ENCODE measurements at places on chromosomes 6 and 20. TPM values are rescaled to one million over a fixed set of nuclear protein-coding genes. Genes with fewer than 3 reads are reported as not detected.

DNA sequence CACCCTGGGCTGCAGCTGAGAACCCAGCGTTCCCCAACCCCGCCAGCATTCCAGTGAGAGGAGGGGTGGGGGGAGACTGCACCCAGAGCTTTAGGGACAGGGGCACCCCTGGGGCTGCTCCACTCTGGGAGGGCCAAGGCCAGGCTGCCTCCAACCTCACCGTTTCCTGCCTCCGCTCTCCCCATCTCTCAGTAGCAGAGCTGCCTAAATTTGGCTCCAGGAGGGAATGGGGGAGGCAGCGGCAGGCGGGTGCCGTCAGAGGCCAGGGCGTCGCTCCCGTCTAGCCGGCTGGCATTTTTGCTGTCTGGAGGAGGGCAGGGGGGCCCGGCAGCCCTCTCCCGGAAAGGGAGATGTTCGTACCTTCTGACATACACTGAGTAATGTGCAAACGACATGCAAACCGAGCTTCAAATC lies 46.6 kb downstream of the NOL4L start:
- DNase-seq, result no peak

Gene SOBP
- 2.1 TPM for total RNA-seq

DNA sequence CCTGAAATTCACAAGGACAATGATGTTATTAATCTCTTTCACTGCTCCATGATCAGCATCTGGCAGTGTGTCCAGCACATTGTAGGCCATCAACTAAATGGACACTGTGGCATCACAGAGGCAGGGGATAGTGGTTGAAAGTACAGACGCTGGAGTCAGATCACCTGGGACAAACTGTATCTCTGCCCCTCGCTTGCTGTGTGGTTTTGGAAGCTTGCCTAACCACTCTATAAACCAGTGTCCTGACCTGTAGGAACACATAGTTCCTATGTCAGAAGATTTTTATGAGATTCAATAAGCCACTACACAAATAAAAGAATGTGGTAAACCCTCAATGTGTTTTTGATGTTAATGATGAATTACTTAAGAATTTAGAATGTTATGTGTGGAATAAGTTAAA lies 219.3 kb upstream of the RNF217 start:
- no peak for DNase-seq

DNA sequence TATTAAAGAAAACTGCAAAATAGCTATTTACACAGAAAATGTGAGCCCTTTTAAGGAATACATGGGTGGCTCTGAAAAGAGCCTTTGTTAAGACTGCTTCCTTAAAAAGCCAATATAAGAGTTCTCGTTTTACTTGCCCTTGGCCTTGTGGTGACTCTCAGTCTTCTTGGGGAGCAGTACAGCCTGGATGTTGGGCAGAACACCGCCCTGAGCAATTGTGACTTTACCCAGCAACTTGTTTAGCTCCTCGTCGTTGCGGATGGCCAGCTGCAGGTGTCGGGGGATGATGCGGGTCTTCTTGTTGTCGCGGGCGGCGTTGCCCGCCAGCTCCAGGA lies 111.5 kb downstream of the HFE start:
- DNase-seq, result no peak

DNA sequence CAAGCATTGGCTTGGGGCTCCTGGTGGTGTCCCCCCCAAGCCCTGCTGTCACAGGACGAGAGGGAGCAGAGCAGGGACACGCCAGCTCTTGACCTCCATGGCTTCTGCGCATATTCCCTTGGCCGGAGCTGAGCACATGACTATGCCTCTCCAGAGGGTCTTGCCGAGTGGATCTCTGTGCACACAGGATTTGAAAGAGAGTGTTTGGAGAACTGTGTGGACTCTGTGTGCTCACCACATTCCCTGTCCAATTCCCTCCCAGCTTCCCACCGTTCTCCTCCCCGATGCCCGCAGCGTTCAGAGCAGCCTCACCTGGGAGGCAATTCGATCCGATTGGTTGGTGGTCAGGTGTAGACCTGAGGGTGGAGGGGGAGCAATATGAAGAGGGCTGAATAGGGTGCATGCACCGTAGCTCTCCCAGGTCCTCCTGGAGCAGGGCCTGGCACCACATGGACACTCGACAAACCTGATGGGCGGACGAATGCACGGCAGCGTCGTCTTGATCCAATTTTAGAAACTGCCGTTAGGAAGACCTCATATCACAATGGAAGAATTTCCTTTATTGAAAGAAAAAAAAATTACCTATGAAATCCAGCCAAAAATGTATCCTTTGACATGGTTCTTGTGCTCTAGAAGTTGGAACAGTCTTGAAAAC lies 287.8 kb downstream of the CDH4 start:
- DNase-seq, result no peak

Gene PGBD1
- total RNA-seq, result 12.4 TPM

Gene BNIP5
- total RNA-seq, result not detected

GRCh38 chr20:1266167-1266973 lies at the start of gene SNPH:
Gene SNPH, plus strand, starts transcription at chr20:1266294. Its CDS starts 29,946 bp downstream, at chr20:1296240.
- peak; percentile 75 for DNase-seq

DNA sequence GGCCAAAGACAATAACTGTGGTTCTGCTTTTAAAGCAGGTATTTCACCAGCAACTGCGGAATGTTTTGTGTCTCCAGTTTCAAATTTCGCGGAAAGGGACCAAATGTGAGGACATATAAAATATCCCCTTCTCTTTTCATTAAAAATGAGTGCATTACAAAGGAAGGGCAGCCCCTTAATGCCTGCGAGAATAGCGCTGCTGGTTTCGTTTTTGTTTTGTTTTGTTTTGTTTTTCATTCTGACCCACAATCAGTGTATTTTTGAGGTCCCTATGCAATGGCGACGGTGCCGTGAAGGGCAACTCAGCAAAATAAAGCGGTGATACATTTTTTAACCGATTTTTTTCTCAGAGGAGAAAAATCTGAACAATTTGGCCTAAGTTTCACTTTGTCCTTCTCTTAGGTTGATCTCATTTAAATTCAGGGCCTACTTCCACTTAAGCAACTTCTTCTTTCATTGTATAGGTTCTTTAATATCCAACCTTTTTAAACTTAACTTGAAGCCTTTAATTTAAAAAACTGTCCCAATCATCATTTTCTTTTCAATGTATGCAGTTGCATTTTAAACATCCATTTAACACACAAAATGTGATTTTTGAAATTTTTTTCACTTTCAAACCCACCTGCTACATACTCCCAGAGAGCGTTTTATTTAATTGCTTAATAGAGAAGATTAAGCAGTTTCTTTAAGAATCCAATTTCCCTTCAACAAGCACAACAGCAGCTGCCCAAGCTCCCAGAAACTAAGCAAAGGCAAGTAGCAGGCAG lies 2.9 kb upstream of the HIVEP2 start:
- no peak for DNase-seq

GRCh38 chr6:113776998-113777397 lies 80.1 kb upstream of the MARCKS start:
- DNase-seq, result no peak

- DNase-seq, result no peak
Measured at GRCh38 chr6:114650891-114651290, 308.1 kb upstream of the HS3ST5 start.

GRCh38 chr6:32087574-32088486 lies 21.3 kb downstream of the TNXB start:
- peak; percentile 91 for DNase-seq

GRCh38 chr20:58684291-58684690 lies 8.3 kb upstream of the NPEPL1 start:
- DNase-seq, result no peak

- peak; percentile 20 for DNase-seq
Measured at GRCh38 chr20:57135875-57136274, 130.6 kb downstream of the BMP7 start.

Gene COL9A3
- 6.1 TPM for total RNA-seq

- no peak for DNase-seq
Measured at GRCh38 chr6:37488476-37488875, 11.2 kb downstream of the CCDC167 start.

Gene SPDEF
- not detected for total RNA-seq

DNA sequence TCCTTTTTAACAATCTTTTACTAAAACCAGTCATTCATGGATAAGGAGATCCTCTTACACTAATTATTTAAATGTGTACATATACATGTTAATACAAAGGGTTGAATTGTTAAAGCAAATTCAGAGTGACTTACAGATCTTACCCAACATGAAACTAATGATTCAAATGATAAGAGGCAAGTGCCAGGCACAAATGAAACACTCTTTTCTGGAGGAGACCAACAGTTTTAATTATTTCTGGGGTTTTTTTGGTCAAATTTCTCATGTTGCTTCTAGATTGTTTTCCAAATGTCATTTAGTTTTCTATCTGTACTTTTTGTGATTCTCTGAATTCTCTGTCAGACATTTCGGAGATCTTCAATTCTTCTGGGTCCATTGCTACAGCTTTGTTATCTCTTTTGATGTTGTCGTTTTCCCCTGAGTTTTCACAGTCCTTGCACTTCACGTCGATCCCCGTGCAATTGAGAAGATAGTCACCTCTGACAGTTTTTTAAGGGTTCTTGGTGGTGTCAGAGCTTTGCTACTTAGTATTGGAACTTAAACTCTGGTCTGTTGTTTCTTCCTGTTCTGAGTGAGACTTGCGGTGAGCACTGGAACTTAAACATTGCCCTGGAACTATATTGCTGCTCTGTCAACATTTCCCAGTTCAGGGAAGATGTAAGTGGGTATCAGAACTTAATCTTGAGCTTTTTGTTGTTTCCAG lies 23.2 kb downstream of the MAS1 start:
- no peak for DNase-seq

Gene DLK2
- 1.4 TPM for total RNA-seq

DNA sequence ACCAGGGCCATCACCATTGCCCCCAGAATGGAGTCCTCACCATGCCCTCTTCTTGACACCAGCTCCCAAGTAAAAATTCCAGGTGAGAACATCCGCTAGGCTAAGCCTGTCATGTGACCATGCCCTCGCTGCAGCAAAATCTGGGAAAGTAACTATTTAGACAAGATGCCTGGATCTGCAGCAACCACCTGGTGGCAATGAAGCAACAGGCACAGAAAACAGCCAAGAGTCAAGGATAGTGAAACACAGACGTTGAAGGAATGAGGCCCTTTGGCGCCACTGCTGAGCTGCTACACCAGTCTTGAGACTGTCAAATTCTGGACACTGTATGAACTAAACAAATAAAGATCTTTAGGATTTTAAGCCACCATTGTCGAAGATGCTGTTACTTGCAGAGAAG lies 30.1 kb upstream of the TGM6 start:
- no peak for DNase-seq

Gene PPIL1
- total RNA-seq, result 88.3 TPM

Gene GSTA3
- not detected for total RNA-seq

Gene MAFB
- total RNA-seq, result 0.97 TPM

DNA sequence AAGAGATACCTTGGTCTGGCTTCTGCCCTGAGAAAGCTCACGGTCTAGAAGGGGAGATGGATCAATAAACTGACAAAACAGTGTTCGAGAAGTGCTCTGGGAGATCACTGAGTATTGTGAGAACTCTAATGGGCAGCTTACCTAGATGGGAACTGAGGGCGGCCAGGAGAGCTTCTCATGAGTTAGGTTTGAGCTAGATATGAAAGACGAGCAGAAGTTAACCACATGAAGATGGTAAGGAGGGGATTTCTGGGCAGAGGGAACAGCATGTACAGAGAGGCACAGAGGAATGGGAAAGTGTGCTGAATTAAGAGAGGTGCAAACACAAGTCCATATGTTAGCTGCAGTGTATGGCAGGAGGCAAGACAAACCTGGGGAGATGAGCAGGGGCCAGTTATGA lies 11.9 kb downstream of the ZFAND3 start:
- DNase-seq, result no peak

DNA sequence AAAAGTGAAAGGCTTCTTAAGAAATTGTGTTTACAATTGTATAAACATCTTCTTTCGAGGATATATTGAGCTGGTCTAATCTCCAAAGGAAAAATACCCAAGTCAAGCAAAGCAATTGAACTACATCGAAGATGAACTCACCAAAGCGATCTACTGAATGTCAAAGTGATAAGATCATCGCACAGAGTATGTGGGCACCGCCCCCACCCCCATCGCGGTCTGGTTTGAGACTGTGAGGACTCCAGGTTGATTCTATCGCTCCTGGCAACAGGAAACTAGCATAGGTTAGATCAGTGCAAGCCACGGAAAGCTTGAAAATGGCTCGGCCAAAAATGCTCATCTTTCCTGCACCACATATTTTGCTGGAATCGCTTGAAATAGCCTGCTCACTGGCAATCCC lies 133.2 kb upstream of the RPS6KA2 start:
- no peak for DNase-seq

- peak; percentile 71 for DNase-seq
Measured at GRCh38 chr20:50980851-50981713, 22.5 kb downstream of the MOCS3 start.

DNA sequence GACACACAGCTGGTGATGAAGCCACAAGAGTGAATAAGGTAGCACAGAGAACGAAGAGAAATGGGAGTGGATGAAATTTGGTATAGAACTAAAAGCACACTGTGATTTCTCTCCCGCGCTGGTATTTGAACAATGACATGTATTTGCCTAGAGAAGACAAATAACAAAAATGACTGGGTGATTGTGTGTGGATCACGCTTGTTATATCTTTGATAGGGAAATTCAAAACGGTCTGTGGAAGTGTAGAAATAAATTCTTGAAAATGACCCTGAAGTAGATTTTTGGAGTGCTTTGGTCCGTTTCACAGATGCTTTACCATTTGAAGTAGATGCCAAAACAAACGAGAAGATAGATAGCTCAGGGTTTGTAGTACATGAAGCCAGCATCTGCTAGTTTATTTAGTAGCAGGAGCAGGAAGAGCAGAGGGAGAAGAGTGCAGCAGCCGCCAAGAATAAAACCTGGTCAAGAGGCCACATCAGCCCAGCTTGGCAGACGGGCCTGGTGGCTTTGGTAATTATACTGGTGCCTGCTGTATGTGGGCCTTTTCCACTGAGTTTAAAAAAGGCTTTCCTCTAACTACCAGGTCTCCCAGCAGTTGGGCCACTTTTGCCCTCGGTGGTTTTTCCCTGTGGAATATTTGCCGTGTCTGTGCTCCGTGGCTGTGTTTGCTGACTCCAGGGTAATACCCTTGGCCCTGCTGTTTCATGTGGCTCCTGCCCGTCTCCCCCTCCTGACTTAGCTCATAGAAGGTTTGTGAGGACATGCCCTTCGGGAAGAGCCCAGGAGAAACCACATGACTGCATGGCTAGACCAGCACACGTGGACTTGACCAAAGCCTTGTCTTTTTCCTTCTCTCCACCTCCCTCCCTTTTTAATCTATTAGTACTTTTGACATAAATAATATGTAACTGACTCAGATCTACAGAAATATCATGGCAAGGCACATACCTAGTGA lies 294.0 kb downstream of the SOX4 start:
- DNase-seq, result no peak

- peak; percentile 61 for DNase-seq
Measured at GRCh38 chr20:10553326-10553984, 118.3 kb downstream of the SLX4IP start.
